ENCODE measurements at places on chromosomes 1 and 21. TPM values are rescaled to one million over a fixed set of nuclear protein-coding genes. Genes with fewer than 3 reads are reported as not detected.

DNA sequence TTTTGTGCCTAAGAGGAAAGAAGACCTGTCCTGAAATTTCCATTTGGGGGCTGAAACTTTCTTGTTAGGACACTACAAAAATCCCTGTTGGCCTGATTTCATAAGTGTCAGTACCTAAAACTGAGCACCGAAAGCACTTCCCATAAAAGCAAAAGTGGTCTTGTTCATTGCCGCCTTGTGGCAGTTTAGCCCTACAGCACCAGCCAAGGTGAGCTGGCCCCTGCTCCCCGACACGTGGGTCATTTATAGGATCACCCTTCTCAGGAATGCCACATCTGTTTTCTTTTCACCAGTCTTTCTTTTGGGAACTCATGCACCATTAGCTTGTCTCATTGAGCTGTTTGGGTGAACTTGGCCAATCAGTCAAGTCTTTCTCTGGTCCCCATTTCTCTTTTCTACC, 155.8 kb upstream of the KAZN start:
- DNase-seq = peak; percentile 65
- H3K4me3 ChIP-seq = no peak overlapping the region
- H3K36me3 ChIP-seq = no peaks in the 10 kb centered on the region
- no peak overlapping the region for H3K27ac ChIP-seq
- H3K27me3 ChIP-seq = no peaks in the 10 kb centered on the region

DNA sequence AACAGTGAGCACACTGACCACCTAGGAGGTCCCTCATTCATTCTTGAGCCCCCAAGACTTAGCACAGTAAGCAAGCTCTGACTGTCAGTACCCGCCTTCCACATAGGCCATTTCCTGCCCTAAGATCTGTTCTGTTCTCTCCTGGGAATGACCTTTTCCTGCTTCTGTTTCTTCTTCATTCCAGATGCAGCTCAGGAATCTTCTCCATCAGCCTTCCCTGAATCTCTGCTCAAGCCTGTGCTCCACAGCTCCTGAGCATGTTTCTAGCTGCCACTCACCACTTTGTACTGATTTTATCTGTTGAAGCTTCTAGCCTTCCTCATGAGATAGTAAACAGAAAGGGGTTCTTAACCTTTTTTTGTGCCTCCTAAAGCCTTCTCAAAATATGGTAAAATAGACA, 56.6 kb downstream of the ZNF281 start:
- no peaks in the 10 kb centered on the region for H3K27me3 ChIP-seq
- no peak overlapping the region for H3K4me3 ChIP-seq
- H3K27ac ChIP-seq = no peak overlapping the region

DNA sequence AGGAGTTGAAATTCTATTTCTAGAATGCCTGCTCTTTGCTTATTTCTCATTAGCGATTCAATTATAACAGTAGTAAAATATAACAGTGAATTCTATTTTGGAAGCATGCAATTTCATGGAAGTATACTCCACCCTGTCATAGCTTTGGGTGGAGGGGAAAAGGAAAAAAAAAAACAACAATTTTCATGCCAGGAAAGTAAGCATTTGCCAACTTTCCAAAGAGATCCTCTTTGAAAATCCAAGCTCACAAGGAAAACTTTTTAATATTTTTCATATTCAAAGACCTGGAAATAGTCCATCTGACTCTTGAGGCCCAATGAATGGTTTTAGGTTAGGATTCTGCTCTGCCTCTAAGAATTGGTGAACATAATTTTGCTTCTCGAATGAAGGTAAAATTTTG, 134.5 kb downstream of the PTPN14 start:
- H3K27ac ChIP-seq = no peak overlapping the region
- no peaks in the 10 kb centered on the region for H3K27me3 ChIP-seq
- H3K4me1 ChIP-seq = peaks cover 23% of the 10 kb centered on the region
- no peak overlapping the region for H3K4me3 ChIP-seq
- peaks cover 9% of the 10 kb centered on the region for H3K36me3 ChIP-seq
- no peak for DNase-seq

- DNase-seq = no peak
- no peak overlapping the region for H3K27ac ChIP-seq
- peaks cover 5% of the 10 kb centered on the region for H3K4me1 ChIP-seq
- no peaks in the 10 kb centered on the region for H3K36me3 ChIP-seq
Measured at GRCh38 chr1:203335503-203335902, 15.4 kb downstream of the FMOD start.

DNA sequence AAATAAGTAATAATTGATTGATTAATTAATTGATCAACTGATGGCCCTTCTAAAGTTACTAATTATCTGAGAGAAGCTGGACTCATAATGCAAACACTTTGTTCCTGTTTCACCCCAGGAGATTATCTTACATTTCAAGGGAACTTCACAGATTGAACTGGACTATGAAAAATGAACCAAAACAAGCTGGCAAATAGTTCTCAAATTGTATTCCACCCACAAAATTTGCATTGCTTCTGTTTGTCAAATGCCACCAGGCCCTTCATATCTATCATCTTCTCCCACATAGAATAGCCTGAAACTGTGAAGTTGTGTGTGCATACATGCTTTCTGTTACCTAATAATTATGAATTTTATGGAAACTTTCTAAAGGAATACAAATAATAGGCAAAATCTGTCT, 104.0 kb downstream of the ZNF281 start:
- H3K4me3 ChIP-seq = no peak overlapping the region
- DNase-seq = no peak
- no peaks in the 10 kb centered on the region for H3K4me1 ChIP-seq
- no peak overlapping the region for H3K27ac ChIP-seq
- H3K36me3 ChIP-seq = no peaks in the 10 kb centered on the region
- H3K27me3 ChIP-seq = peaks cover 28% of the 10 kb centered on the region

- peak overlapping the region; percentile 68 for H3K4me3 ChIP-seq
- H3K27me3 ChIP-seq = no peaks in the 10 kb centered on the region
- H3K4me1 ChIP-seq = peaks cover 38% of the 10 kb centered on the region
- H3K36me3 ChIP-seq = peaks cover 91% of the 10 kb centered on the region
- peak; percentile 84 for DNase-seq
Measured at GRCh38 chr1:112698366-112699310, 8.3 kb downstream of the RHOC start.

- H3K36me3 ChIP-seq = peaks cover 6% of the 10 kb centered on the region
- no peak overlapping the region for H3K27ac ChIP-seq
- DNase-seq = no peak
- no peak overlapping the region for H3K4me3 ChIP-seq
- no peaks in the 10 kb centered on the region for H3K27me3 ChIP-seq
Measured at GRCh38 chr1:220817907-220818306, 31.2 kb downstream of the MTARC1 start.

- H3K4me1 ChIP-seq = no peaks in the 10 kb centered on the region
- no peak overlapping the region for H3K4me3 ChIP-seq
- H3K36me3 ChIP-seq = no peaks in the 10 kb centered on the region
- no peaks in the 10 kb centered on the region for H3K27me3 ChIP-seq
- DNase-seq = no peak
- H3K27ac ChIP-seq = no peak overlapping the region
Measured at GRCh38 chr1:100786870-100787269, 67.3 kb downstream of the VCAM1 start.

GRCh38 chr1:101540161-101540560, 303.3 kb downstream of the S1PR1 start:
- H3K4me1 ChIP-seq = no peaks in the 10 kb centered on the region
- no peaks in the 10 kb centered on the region for H3K36me3 ChIP-seq
- DNase-seq = no peak
- no peaks in the 10 kb centered on the region for H3K27me3 ChIP-seq
- no peak overlapping the region for H3K4me3 ChIP-seq

GRCh38 chr1:150558761-150559655, 9.8 kb downstream of the ADAMTSL4 start:
- peaks cover 10% of the 10 kb centered on the region for H3K4me1 ChIP-seq
- no peak overlapping the region for H3K27ac ChIP-seq
- peak; percentile 50 for DNase-seq
- peaks cover 7% of the 10 kb centered on the region for H3K36me3 ChIP-seq
- no peaks in the 10 kb centered on the region for H3K27me3 ChIP-seq
- H3K4me3 ChIP-seq = no peak overlapping the region

- H3K27me3 ChIP-seq = no peaks in the 10 kb centered on the region
- no peaks in the 10 kb centered on the region for H3K4me1 ChIP-seq
- no peaks in the 10 kb centered on the region for H3K36me3 ChIP-seq
- no peak for DNase-seq
- no peak overlapping the region for H3K27ac ChIP-seq
Measured at GRCh38 chr21:23624281-23624680, 1983.0 kb downstream of the MRPL39 start.

DNA sequence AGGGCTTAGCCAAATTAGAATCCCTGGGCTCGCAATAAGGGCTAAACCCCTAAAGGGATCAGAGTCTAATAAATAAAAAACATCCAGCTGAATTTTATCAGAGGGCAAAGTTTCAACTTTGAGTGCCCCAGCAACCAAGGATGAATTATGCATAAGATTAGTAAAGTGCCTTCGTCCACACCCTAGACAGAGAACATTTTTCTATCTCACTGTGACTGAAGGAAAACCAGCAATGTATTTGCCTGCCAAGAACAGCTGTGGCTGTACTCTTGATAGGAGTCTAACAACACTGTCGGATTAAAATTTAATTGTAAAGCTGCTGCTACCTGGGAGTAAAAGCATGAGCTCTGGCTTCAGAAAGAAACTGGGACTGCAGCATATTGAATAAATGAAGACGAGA, 23.3 kb downstream of the WNT2B start:
- H3K4me3 ChIP-seq = no peak overlapping the region
- no peaks in the 10 kb centered on the region for H3K36me3 ChIP-seq
- no peak for DNase-seq
- no peaks in the 10 kb centered on the region for H3K4me1 ChIP-seq
- no peaks in the 10 kb centered on the region for H3K27me3 ChIP-seq

DNA sequence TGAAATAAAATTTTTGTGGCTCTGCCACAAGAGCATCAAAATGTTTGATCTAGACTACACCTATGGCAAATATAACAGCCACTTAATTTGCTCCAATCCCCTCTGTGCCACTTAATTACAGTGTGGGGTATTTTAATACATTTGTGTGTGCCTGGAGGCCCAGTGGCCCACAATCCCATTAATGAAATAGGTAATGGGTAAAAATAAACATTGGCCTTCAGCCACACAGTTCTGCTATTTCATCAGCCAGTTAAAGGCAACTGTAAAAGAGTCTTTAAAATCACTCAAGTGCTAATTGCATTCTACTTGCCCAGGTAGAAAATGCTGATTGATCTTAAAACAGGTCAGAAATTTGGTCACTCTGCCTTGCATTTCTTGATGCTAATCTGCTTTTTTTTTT, 151.6 kb upstream of the UBE2U start:
- no peak for DNase-seq
- peaks cover 24% of the 10 kb centered on the region for H3K36me3 ChIP-seq
- H3K4me1 ChIP-seq = no peaks in the 10 kb centered on the region
- H3K4me3 ChIP-seq = no peak overlapping the region
- no peak overlapping the region for H3K27ac ChIP-seq

DNA sequence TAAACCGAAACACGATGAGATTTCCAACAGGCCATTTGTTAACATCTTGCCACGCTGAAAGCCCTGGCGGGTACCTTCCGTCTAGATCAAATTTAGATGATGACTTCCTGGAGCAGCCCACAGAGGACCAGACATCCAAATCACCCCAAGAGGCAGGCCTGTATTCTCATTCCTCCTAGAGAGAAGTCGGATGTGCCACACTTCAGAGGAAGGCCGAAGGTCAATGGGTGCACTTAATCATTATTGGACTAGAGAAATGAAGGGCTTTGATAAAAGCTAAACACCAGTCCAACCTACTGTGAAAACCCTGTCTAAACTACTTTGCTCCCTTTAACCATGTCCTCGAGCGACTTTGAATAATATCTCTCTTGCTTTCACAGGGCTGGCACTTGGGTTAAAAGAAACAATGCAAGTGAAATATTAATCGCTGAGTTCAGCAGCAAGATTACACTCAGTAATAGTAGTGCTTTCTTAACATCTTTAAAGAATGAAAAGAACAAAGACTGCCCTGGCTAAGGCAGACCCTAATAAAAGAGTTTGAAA, 76.5 kb downstream of the BCAR3 start:
- H3K27ac ChIP-seq = no peak overlapping the region
- no peaks in the 10 kb centered on the region for H3K27me3 ChIP-seq
- peaks cover 51% of the 10 kb centered on the region for H3K36me3 ChIP-seq
- no peak overlapping the region for H3K4me3 ChIP-seq
- H3K4me1 ChIP-seq = peaks cover 16% of the 10 kb centered on the region
- no peak for DNase-seq

GRCh38 chr1:18630511-18631495, at the start of gene PAX7:
TSS of gene PAX7 (plus strand) at chr1:18630846. CDS start at chr1:18631604, 758 bp downstream.
- H3K27me3 ChIP-seq = peaks cover 96% of the 10 kb centered on the region
- peaks cover 16% of the 10 kb centered on the region for H3K4me1 ChIP-seq
- peak within 1 kb of the TSS; percentile 77 for H3K27ac ChIP-seq
- no peaks in the 10 kb centered on the region for H3K36me3 ChIP-seq
- peak within 1 kb of the TSS; percentile 83 for H3K4me3 ChIP-seq
- peak; percentile 92 for DNase-seq

DNA sequence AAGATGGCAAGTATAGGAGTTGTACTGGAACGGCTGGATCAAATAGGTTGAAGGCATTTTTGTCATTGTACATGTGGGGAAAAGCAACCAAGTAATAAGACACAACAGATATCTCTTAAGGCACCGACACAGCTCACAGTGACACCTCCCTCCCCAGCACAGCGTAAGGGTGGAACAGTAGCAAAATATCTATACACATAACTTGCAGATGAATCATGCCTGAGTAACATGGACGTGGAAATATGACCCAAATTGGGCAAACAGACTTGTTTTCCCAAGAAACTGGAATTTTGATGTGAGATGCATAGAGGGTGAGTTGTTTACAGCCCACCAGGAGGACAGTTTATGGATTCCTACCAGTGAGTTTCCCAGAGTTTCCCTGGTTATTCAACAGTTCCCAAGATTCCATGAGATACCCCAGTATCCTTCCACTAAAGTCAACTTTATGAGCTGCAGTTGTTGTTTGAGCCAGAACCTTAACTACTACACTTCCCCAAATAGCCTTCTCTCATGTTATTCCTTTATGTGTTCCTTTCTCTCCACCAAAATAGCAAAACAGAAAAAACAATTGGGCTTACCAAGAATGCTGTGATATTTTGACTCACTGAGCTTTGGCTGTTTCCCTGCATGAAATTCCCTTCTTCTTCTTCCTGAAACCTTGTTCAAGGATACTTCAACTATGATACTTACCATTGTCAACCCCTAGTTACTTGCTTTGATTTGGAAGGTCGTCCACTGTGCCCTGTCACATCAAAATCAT, 7.1 kb upstream of the DR1 start:
- H3K36me3 ChIP-seq = peaks cover 5% of the 10 kb centered on the region
- H3K4me1 ChIP-seq = peaks cover 7% of the 10 kb centered on the region
- H3K27ac ChIP-seq = no peak overlapping the region
- H3K4me3 ChIP-seq = no peak overlapping the region
- H3K27me3 ChIP-seq = no peaks in the 10 kb centered on the region

Gene OR2L13
- total RNA-seq = not detected

Gene CD244
- not detected for total RNA-seq

Gene GRHL3
- total RNA-seq = 0.31 TPM

Gene CELA2B
- total RNA-seq = not detected

Gene KIF26B
- 12.3 TPM for total RNA-seq

Gene CACHD1
- total RNA-seq = 40.7 TPM

Gene MAST2
- 38.2 TPM for total RNA-seq

Gene SLAMF8
- not detected for total RNA-seq
